ENCODE measurements at places on chromosomes 1 and 21.

DNA sequence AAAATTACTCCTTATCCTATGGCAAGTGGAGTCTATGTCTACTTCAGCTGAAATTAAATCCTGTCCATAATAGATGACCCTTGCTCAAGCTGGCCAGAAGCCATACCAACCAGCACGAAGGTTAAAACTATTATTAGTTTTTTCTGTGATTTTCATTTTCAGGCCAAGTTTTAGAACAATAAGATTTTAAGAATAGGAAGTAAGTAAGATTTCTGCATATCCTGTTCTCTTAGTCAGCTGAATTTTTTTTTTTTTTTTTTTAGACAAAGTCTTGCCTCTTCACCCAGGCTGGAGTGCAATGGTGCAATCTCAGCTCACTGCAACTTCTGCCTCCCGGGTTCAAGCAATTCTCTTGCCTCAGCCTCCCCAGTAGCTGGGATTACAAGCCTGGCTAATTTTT, 6.1 kb upstream of the RBP7 start:
- no peaks in the 10 kb centered on the region for H3K36me3 ChIP-seq
- peaks cover 2% of the 10 kb centered on the region for H3K4me1 ChIP-seq
- DNase-seq, result no peak
- H3K27me3 ChIP-seq, result peaks cover 9% of the 10 kb centered on the region
- H3K4me3 ChIP-seq, result no peak overlapping the region

DNA sequence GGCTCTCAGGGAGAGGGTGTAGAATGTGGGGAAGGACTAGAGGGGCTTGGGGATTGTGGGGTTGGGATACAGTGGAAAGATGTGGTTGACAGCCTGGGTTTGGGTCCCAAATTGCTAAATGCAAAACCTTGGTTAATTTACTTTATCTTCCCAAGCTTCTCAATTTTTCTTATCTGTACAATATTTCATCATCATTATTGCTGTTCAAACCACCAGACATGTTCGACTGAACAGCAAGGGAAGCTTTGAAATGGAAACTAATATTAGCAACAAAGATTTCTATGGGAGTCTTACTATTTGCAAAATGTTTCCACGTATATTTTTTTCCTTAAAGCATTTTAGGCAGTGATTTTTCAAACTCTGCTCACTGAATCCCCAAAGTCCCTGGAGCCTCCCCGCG, 67.0 kb upstream of the KAZN start:
- no peak overlapping the region for H3K4me3 ChIP-seq
- H3K27me3 ChIP-seq, result peaks cover 4% of the 10 kb centered on the region
- no peaks in the 10 kb centered on the region for H3K4me1 ChIP-seq
- no peak overlapping the region for H3K27ac ChIP-seq
- H3K36me3 ChIP-seq, result no peaks in the 10 kb centered on the region

DNA sequence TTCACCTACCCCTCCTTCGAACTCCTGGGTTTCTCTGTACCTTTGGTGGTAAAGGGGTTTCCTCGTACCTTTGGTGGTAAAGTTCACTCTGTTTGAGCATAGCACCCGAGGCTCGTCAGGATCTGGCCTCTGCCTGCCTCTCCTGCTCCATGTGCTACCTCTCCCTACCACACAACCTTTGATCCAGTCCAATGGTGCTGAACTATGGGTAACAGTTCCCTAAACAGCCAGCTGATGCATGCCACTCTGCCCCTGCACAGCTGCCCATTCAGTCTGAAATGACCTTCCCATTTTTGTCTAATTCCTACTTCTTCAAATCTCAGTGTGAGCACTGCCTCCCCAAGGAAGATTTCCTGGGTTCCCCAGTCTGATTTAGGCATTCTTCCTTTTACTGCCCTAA, 14.0 kb downstream of the OVAAL start:
- H3K27me3 ChIP-seq, result peaks cover 15% of the 10 kb centered on the region
- peak overlapping the region; percentile 82 for H3K27ac ChIP-seq
- no peak overlapping the region for H3K4me3 ChIP-seq
- DNase-seq, result no peak

DNA sequence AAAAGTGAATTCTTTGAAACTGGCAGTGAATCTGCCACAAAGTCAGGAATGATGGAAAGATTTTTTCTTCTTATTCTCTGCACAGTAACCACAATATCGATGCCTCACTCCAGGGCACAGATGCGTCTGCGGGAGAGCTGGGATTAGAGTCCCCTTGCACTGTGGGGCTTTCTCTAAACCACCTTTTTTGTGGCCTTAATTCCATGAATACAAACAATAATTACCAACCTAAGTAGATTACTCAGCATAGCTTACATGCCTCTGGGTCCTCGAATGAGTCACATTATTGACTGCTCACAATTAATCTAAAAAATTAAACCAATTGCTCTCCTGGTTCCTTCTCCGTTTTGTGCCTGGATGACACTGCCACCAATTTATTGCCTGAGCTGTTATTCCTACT, 125.8 kb downstream of the KAZN start:
- no peak overlapping the region for H3K27ac ChIP-seq
- no peaks in the 10 kb centered on the region for H3K36me3 ChIP-seq
- DNase-seq, result no peak
- no peak overlapping the region for H3K4me3 ChIP-seq
